ENCODE measurements at places on chromosomes 3 and 15. TPM values are rescaled to one million over a fixed set of nuclear protein-coding genes. Genes with fewer than 3 reads are reported as not detected.

Gene KBTBD13
- total RNA-seq, result 0.02 TPM

Gene DAZL
- total RNA-seq, result not detected

Gene CCDC39
- total RNA-seq, result not detected

Gene CSTA
- 1.2 TPM for total RNA-seq

Gene ZBED2
- 0.18 TPM for total RNA-seq

Gene MGLL
- 65.9 TPM for total RNA-seq

Gene ZBTB38
- total RNA-seq, result 70.2 TPM
